ENCODE measurements at places on chromosomes 4 and X.
A peak's percentile ranks its signal among the peaks of the same experiment; 100 is the strongest.

DNA sequence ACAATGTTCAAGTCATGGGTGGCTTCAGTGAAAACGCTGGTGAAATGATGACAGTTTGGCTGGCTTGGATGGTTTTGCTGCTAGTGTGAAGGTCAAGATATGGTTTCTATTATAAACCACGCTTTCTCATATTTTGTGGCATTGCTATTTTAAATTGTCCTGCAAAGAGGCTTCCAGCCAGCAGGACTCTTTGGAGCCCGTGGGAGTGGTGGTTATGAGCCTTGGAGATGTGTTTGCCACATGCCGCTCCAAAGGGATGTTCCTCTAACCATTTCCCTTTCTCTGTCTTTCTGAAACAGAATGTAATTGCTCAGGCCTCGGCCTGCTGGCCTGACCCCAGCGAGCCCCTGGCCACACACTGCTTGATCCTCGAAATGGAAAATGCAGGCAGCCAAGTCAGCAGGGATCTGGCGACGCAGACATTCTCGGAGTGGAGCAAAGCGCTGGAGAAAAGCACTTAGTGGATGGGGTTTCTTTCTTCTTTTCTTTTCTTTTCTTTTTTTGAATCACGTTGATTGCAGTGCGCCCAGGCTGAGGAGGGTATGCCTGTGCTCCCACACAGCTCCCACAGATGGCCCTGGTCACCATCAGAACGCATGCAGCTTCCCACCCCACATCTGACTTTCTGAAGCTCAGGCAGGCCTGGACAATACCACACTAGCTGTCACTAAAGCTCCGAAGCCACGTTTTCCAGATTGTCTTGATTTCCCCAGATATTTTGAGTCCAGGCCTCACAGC lies 114.0 kb downstream of the ENPP6 start:
- no peak for DNase-seq

GRCh38 chr4:24006269-24006668 lies 116.4 kb upstream of the PPARGC1A start:
- no peak for DNase-seq

DNA sequence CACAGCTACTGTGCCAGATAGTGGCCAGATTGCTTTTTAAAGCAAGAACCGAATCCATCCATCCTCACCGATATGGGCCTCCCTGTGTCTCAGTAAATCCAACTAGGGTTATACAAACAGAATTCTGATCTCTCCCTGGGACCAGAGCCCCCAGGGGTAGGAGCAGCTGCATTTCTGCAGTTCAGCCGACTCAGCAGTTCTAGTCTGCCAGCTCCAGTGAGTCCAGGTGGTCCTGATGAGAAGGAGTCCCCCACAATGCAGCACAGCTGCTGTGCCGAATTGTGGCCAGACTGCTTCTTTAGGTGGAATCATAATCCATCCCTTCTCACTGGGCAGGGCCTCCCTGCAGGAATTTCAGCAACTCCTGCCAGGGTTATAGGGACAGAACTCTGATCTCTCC lies 532.9 kb downstream of the ACTRT1 start:
- DNase-seq, result no peak

DNA sequence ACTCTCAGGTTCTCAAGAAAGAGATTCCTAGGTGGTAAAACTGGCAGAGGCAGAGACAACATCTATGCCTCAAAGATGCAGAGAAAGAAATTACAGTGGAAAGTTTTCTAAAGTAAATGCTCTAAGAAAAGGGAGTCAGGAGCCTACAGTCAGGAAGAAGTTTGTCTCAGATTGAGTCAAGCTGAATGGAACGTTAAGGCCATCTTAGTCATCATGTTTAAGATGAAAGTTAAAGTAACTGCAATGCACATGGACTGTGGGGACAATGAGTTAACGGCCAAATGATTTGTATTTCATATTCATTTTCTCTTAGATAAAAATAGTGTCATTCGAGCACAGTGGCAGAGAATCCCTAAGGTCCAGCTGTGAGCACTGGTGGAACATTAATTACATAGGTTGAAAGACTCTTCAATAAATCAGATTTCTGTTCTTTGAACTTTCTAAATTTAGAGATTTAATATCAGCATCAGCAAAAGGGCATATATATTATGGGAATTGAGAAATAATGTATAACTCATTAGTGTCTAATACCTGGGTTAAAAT lies 384.6 kb downstream of the DTHD1 start:
- no peak for DNase-seq

DNA sequence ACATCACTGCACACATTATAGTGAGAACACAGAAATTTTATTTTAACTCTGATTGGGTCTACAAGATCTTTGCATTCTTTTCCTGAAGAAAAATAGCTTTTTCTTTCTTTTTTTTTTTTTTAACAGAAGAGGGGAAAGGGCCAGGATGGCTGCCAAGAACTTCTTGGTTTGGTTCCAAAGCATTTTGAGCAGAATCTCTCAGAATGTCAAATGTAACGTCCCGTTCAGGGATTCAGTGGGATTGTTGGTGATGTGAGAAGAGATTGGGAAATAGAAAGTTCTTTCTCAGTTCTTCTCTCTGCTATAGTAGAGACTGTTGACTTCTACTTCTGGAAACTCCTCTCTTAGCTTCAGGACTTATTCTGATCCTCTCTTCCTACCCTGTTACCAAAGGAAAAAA lies 70.9 kb upstream of the CBR4 start:
- DNase-seq, result no peak

DNA sequence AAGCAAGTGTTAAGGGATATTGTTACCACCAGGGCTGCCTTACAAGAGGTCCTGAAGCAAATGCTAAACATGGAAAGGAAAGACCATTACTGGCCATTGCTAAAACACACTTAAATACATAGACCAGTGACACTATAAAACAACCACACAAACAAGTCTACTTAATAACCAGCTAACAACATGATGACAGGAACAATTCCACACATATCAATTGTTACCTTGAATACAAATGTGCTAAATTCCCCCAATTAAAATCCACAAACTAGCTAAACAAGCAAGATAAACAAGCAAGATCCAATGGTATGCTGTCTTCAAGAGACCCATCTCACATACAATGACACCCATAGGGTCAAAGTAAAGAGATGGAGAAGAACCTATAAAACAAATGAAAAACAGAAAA lies 20.5 kb upstream of the MAGEA8 start:
- no peak for DNase-seq

DNA sequence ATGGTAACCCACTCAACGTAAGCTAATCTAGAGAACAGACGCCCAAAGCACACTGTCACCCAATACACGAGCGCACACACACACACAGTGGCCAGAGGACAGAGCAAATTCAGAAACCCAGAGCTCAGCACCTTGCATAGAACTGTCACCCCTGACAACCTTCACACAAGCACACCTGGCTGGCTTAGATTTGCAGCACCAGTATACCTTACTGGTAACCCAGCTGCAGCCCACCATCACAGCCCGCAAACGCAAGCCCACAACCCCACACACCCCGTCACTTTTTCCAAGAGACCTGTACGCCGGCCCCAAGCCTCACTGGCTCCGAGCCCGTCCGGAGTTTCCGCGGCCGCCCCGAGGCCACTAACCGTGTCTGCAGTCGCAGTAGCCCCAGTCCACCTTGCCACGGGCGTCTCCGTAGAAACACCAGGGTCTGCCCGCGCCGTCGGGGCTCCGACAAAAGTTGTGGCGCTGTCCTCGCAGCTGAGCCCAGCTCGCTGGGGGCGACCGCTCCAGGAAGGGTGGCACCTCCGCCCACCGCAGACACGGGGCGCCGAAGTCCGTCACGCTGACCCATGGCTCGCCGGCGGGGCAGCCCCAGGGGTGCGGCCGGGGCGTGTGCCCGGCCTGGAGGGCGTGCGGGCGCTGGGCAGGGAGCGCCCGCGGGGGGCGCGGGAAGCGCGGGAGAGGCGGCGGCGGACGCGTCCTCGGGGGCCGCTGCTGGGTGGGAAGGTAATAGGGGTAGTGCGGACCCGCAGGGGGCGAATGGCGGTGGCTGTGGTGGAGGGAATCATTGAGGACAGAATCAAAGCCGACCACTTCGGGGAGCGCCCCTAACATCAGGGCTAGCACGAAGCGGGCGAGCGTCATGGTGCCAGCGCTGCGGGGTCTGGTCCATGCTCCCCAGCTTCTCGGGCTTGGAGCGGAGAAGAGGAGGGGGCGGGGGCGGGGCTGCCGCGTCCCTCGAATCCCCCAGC lies 664 bp downstream of the PRSS12 start:
- no peak for DNase-seq

DNA sequence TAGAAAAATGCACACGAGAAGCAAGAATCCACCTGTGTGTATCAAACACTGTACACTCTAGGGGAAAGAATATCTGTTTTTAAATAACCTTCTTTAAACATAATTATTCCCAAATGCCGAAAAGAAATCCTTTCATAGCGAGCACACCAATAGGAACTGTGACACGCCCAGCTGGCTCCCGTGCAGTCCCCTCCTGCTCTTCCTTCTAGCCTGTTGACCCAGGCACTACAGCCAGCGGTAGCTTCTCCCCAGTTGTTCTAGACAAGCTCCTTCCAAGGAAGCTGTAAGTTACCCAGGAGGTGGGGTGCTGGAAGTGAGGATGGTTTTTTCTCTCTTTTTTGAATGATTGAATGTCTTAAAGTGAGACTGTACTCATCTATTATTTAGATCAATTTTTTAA lies 19.5 kb upstream of the NOCT start:
- no peak for DNase-seq

GRCh38 chr4:147860960-147861359 lies 129.1 kb downstream of the ARHGAP10 start:
- no peak for DNase-seq

DNA sequence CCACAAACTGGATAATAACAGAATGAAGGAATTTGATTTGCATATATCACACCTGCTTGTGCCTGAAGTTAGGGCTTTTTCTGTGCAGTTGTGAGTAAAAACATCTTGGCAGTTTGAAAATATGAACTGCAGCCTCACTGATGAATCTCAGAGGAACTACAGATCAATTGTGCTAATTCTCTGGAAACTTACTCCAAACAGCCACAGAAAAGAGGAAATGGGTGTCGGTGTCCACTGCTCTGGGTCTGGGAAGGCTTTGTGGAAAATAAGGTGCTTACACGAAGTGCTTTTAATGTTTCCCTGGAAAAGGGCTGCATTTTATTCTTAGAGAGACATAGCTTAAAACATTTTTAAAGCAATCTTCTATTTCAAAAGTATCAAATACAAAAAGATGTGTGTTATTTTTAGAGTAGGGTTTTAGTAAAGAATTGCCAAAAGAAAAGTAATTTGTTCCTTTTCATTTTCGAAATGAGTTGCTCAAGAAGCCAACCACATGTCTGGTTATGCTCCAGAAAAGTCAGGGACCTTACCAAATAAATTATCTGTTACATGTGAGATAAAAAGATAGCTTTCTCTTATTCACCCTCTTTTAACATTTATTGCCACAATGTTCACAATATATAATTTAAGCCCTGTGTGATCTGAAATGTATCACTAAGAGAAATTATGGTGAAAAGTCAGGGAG lies 240.1 kb downstream of the FRAS1 start:
- DNase-seq, result peak; percentile 38

GRCh38 chrX:39755143-39756032 lies 342.4 kb downstream of the BCOR start:
- DNase-seq, result peak; percentile 85

- DNase-seq, result no peak
Measured at GRCh38 chr4:123031664-123032063, 109.3 kb upstream of the NUDT6 start.

DNA sequence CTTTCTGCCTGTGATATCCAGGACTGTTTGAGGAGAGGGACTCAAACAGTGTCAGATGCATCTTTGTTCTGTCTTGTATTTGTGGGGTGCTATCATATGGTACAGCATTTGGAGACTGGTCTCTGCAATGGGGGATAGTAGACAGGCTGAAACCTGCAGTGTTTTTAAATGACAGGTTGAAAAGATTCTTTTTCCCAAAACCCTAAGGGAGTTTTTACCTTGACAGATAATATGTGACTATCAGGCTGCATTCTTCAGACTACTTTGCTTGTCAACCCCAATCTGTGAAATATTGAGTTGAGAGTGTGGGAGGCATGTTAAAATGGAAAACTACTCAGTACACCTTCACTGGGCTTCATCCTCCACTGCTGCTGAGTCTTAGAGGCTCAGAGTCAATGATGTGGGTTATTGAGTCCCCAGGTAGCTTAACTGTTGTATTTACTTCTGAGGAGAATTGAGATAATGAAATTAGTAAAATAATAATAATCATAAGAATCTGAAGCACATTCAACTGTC lies 274.9 kb downstream of the GASK1B start:
- DNase-seq, result no peak

DNA sequence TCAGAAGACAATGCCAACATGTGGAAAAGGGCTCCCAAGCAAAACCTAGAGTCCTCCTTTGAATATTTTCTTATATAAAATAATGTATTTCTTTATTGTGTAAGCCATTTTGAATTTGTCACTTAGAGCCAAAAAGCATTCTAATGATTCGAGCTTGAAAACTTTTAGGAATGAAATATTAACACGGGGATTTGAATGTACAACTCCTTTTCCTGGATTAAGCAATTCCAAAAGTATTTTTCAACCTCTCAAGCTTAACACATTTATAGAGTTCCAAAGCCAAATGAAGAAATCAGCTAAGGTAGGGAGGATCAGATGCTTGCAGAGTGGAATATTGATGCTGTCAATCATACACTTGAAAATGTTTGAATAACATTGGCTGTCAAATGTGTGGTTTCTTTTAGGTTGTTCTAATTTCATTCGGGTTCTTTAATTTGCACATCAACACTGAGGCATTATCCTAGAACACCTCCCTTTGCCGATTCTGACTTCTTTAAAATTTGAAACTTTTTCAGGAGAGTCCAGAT lies 67.2 kb upstream of the ETNPPL start:
- DNase-seq, result no peak

DNA sequence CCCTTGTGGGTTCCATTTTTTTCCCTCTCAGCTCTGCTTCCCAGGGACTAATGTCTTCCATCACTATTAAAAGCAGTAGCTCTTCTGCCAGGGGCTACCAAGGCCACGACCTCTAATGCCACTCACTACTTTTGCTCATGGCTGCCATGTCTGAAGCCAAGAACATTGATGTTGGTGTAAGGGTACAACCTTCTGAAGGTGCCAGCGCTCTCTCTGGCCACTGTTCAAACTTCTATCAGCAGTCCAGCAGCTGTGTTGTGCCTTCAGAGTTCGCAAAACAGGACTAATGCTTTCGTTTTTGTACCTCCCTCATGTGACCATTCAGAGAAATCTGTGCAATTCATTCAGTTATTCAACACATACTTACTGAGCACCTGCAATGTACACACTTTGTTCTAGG lies 121.5 kb upstream of the ENPEP start:
- DNase-seq, result no peak
